Cortex of kidney (tissue), 1 donor: ENCODE measurements at places on chromosomes 11 and 22.

GRCh38 chr22:47270463-47271135 is 508.1 kb downstream of the TBC1D22A start:
- DNase-seq, result no peak

- DNase-seq, result no peak
These were observed 13.9 kb upstream of the SHANK2 start for GRCh38 chr11:71266114-71266833.

DNA sequence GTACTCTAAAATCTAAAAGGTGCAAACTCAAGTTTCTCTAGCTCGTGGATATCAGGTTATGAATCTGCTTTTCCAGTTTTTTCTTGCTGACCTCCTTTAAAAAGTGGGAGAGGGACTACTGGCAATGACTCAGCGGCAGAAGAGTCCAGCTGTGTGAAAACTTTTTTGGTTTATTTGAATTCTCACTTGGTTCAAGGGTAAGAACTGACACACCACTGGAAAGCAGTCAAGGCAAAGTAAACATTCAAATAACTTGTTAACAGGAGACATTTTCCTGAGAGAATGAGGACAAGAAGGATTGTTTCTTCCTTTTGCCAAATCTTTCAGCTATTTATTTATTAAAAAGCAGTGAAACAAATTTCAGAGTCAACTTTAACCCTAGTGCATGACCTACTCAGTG is 36.1 kb downstream of the CDON start:
- DNase-seq, result no peak

GRCh38 chr11:110908401-110909105 is 196.3 kb upstream of the ARHGAP20 start:
- no peak for DNase-seq

DNA sequence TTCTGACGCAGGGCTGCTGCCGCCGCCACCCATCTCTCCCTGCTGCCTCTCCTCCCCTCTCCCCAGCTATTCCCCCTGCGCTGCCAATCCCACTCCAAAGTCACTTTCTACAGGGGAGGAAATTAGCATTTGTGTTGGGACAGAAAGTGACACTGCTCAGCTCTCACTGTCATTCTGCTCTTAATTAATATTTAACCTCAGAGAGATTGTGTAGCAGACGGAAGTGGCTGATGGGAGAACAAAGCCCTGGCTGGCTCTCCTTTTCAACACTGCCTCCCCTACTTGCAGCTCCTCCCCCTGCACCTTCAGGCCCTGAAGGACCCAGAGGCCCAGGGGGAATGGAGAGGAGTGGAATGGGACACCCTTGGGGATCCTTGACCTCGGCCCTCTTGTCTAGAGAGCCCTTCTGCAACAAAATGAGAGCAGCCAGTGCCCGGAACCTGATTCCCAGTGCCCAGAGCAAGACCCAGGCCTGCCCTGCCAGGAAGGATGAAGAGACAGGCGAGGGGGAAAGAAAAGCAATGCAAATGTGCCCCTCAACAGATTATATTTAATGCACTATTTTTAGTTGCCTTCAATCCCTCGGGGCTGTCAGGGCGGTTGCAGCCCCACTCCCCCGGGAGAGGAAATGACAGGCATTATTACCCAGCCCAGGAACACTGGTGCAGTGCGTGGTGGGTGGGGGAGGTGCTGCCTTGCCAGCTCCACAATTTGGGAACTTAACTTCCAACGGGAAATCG is 14.6 kb upstream of the NRGN start:
- no peak for DNase-seq

- DNase-seq, result no peak
These were observed 136.2 kb downstream of the OSBP2 start for GRCh38 chr22:30830907-30831306.

GRCh38 chr11:128830290-128831173 is 36.6 kb downstream of the KCNJ1 start:
- DNase-seq, result no peak

DNA sequence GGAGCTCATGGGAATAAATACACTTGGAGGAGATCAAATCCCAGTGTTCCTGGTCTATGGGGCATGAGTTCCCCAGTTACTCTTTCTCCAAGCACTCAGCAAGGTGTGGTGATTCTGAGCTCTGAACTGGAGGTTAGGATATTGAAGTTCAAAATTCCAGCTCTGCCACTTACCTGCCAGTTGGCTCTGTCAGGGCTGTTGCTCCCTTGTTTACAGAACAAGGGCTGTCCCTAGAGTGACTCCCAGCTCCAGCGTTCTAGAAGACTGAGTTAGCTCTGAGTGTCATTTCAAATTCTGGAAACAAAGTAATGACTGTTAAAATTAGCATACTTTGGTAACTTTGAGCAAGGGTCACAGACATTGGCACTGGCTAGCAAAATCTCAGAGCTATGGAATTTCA is 69.7 kb upstream of the ZBED5 start:
- no peak for DNase-seq

- DNase-seq, result no peak
These were observed 1.3 kb upstream of the NDUFV1 start for GRCh38 chr11:67605231-67606011.

GRCh38 chr22:38455530-38456271 is 702 bp upstream of the KCNJ4 start:
- DNase-seq, result no peak

DNA sequence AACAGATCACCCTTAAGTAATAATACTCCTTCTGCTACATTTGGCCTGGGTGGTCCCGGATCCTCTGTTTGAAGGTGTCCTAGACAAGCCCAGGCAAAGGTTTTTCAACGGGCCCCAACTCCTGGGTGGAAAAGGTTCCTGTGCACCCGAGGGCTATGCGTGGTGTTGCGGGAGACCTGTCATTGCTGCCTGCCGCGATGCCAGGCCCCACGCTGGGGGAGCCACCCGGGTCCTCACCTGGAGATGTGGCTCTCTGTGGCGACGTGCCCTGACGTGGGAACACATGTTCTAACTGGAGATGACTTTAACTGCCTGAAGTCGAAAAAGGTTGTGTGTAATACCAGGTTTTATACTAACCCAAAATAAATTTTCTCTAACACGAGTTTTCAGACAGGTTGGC is 467.1 kb downstream of the NTM start:
- no peak for DNase-seq

- DNase-seq, result no peak
These were observed 22.7 kb downstream of the NAV2 start for GRCh38 chr11:19735157-19735908.

DNA sequence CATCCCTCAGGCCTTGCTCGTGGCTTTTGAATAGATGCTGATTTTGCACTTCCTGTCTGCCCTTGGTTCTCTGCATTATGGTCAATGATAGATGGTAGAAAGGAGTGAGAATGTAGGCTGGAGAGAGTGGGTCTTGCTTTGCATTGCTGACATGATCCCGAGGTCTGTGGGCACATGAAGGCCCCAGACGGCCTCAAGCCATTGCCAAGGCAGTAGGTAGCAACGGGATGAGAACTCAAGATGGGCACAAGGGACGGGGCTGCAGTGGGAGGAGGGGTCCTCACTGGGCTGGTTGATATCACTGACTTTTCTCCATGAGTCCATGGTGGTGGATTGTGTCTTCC is 54.0 kb downstream of the GAB4 start:
- no peak for DNase-seq

- DNase-seq, result no peak
These were observed 58.3 kb downstream of the PRDM11 start for GRCh38 chr11:45204761-45205160.

DNA sequence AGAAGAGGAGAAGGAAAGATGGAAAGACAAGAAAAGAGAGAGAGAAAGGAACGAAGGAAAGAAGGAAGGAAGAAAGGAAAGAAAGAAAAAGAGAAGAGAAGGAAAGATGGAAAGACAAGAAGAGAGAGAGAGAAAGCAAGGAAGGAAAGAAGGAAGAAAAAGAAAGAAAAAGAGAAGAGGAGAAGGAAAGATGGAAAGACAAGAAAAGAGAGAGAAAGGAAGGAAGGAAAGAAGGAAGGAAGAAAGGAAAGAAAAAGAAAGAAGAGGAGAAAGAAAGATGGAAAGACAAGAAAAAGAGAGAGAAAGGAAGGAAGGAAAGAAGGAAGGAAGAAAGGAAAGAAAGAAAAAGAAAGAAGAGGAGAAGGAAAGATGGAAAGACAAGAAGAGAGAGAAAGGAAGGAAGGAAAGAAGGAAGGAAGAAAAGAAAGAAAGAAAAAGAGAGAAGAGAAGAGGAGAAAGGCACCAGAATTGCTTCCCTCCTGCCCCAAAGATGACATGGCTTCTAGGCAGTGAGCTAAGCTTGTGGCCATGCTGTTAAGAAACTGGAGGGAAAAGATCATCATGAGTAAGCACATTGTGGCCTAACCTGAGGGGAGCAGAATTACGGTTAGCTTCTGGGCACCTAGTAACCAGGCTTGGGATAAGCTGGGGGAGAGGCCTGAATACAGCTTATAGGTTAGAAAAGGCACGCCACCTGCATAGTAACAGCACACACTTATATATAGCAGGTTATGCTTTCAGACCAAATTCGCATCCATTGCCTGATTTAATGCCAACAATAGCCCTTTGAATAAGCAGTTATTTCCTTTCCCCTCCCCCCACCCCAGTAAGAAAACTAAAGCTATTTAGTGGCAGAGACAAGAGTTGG is 2.3 kb upstream of the ST3GAL4 start:
- DNase-seq, result no peak

- DNase-seq, result no peak
These were observed 7.3 kb upstream of the EHF start for GRCh38 chr11:34613552-34614056.

DNA sequence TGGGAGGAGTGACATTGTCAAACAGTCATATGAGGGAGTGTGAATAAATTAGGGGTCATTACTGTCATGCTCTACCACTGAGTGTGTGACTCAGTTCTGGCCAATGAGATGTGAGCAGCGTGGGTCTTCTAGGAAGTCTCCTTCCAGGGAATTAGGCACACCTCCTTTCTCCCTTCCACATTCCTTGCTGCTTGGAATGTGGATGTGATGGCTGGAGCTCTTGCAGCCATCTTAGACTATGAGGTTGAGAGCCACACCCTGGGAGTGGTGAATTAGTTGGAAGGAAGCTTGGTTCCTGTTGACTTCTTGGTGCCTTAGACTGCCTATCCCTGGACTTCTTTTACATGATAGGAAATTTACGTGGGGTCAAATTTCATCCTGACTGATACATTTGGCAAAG is 36.5 kb upstream of the SMIM38 start:
- DNase-seq, result no peak
